ENCODE measurements at places on chromosomes 5 and 9.
A peak's percentile ranks its signal among the peaks of the same experiment; 100 is the strongest.

DNA sequence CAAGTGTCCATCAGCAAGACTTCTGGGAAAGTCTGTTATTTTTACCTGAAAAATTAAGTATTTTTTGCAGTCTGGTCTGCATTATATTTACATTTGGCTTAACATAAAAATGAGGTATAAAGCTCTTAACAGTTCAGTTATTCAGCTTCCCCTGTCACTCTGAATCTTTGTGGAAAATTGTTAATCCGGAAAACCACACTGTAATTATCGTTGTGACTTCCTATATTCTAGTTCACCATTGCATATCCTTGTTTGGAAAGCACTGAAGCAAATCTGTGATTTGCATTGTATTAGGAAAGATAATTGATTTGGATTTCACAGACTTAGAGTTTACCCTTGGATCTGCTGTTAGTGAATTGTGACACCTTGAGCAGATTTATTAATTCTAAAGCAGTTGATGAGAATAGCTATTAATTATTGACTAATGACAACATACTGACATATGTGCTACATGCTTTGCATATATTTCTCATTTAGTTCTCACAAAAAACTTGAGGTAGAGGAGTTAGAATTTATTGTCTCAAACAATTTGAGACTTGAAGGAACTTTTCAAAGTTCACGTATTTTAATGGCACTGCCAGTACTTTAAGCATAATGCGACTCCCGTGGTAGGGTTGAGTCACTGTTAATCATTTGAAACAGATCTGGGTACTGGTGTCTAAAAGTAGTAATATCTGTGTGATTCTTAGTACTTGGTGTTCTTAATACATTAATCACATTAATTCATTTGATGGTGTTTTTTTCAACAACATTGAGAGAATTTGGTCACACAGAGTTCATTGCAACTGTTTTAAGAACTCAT is 71.8 kb upstream of the LRRC70 start:
- no peak for DNase-seq

GRCh38 chr9:17630531-17630949 is 51.7 kb downstream of the SH3GL2 start:
- no peak for DNase-seq

DNA sequence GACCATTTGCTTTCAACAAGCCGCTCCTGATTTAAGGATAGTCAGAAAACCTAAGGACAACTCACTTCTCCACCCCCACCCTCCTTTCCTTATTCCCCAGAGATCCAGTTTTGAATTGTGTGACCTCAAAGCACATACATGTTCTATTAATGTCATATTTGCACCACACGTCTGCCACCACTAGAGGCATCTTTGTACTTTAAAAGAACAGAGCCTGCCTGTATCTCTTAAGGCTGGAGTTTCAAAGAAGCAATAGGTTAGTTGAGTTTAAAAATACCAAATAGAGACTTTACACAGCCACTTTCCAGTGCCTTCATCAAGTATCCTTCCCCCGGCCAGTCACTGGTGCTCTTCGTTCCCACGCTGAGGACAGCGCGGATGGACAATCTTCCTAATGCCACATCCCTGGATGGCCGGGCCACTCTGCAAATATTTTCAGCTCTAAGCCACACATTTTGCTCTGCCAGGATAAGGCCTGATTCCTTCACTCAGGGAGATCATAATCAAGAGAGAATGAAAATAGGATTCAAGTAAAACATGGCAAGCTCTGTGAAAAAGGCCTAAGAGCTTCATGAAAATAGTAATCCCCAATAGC is 146.3 kb downstream of the SNCAIP start:
- peak; percentile 11 for DNase-seq

DNA sequence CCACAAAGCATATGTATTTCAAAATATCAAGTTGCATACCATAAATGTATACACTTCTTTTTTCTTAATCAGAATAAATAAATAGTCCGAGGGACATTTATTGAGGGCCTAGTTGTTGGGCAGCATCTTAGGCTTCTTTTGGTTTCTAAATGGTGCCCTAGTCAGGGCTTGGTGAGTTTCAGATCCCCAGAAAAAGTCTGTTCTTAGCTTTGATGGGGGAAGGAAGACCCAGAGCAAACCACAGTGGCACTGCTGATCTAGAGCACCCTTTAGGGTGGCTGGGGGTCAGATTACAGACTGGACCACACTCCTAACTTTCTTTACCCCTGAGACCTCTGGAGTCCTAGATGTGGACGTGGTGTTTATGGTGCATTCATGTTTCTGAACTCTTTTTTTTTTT is 97.8 kb downstream of the C9orf152 start:
- no peak for DNase-seq

- DNase-seq, result peak; percentile 31
These were observed 131.6 kb upstream of the NIPBL start for GRCh38 chr5:36744773-36745589.

- DNase-seq, result no peak
These were observed 14.5 kb downstream of the SURF6 start for GRCh38 chr9:133321411-133321935.

DNA sequence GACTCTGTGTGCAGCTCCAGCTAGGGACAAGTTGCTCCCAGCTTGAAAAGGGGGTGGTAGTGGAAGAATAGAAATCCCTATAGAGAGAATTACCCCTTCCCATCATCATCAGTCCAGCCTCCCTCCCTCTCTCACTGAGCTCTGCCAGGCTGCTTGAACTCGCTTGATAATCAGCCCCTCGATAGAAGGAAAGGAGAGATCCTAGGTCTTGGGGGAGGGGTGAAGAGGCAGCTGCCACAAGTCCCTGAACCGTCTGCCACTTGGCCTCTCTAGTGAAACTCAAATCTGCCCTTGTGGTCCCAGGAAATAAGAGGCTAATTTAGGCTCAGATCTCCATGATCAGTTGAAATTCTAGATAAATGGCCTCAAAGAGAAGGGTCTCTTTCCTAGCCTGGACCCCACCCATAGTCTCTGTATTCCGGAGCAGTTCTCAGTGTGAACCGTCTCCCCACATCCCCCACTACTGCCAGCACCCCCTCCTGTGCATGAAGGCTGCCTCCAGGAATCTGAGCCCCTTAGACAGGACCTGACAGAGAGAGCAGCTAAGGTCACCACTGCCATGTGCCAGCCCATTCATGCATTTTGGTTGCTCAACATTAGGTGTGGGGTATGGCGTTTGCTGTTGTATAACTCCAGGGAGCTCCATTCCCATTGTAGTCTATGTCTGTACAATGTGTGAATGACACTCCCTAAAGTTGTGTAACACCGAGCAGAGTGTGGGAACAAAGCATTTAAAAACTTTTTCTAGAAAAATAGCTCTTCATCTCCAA is 5.5 kb downstream of the DNAJB5 start:
- no peak for DNase-seq

DNA sequence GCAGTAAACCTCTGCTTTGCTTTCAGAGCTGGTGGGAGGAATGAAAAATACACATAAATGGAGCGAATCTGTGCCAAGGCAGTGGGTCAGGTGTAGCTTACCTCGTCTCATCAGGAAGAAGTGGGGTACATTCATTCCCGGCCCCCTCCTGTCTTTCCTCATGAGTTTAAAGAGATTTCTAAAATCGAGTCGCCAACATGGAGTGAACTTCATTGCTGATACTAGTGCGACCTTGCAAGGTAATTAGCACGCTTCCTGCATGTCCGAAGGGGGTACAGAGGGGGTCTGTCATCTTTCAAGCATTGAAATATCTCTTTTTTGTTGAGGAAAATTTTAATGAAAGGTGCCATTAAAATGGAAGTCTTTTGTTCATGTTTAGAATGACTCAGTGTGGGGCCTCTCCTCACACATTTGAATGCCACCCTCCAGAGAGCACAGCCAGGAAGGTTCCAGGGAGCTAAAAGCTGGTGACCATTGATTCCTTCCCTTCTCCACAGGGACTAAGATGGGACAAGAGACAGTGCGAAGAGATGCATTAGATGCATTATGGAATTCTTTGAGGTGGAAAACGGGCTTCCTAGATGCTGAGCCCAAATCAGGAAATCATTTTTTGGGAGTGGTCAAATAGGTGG is 114.2 kb downstream of the IRX1 start:
- no peak for DNase-seq

- no peak for DNase-seq
These were observed 53.3 kb downstream of the SEMA6A start for GRCh38 chr5:116521173-116521872.

GRCh38 chr5:152406082-152406481 is 1.0 kb upstream of the NMUR2 start:
- no peak for DNase-seq

- no peak for DNase-seq
These were observed 53.1 kb downstream of the RNF130 start for GRCh38 chr5:180018347-180019060.

GRCh38 chr5:58286741-58287140 is 173.1 kb downstream of the PLK2 start:
- DNase-seq, result no peak

- no peak for DNase-seq
These were observed 45.3 kb downstream of the STOM start for GRCh38 chr9:121324755-121325154.

GRCh38 chr9:111866976-111867375 is 29.6 kb upstream of the UGCG start:
- DNase-seq, result peak; percentile 32

- no peak for DNase-seq
These were observed at the start of gene ACTL7B for GRCh38 chr9:108855888-108856287. TSS of gene ACTL7B (minus strand) at chr9:108855986. CDS start at chr9:108855930, 56 bp downstream.

DNA sequence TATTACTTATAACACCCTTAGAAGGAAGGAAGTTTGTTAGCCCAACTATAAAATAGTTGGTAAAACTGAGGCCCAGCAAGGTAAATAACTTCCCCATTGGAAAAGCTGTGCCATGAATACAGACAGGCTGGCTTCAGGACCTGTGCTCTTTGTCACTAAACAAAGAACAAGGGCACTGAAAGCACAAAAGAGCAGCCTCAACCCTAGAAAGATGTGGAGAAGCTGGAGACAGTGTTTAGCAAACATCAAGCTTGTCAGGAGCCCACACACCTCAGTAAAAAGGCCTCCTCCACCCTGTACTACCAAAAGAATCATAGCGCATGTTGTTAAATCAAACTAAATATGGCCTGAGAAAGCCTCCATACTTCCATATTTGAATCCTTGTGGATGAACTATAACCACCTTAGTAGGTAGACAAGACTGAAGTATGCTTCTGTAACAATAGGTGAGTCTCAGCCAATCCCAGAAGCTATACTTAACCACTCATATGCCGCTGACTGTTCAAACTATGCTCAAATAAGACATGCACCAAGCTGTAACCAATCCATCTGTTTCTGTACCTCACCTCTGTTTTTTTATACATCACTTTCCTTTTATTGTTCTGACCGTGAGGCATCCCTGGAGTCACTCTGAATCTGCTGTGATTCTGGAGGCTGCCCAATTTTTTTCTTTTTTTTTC is 18.4 kb upstream of the SCGB3A2 start:
- DNase-seq, result no peak

DNA sequence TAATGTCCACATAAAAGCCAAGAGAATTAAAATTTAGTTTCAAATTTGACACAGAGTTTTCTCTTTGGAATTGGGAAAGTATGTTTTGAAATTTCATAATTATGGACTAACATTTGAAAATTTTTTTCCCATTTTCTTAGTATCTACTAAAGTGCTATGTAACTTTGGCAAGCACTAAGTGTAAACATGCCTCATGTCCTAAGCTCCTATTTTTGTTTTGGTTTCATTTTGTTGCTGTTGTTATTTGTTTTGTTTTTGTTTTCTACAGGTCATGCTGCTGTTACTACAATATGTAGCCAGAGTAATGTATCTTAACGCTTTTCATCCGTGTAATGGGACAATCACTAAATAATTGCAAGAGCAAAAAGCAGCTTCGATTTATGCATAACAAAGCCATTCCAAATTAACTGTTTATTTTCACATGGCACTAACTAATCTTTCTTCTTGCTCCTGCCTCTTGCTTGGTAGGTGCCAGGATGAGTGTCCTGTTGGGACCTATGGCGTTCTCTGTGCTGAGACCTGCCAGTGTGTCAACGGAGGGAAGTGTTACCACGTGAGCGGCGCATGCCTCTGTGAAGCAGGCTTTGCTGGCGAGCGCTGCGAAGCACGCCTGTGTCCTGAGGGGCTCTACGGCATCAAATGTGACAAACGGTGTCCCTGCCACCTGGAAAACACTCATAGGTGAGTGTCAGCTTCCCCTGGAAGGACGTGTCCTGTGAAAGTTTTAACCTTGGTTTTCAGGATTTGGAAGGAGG is 107.3 kb upstream of the PRRC1 start:
- DNase-seq, result no peak

DNA sequence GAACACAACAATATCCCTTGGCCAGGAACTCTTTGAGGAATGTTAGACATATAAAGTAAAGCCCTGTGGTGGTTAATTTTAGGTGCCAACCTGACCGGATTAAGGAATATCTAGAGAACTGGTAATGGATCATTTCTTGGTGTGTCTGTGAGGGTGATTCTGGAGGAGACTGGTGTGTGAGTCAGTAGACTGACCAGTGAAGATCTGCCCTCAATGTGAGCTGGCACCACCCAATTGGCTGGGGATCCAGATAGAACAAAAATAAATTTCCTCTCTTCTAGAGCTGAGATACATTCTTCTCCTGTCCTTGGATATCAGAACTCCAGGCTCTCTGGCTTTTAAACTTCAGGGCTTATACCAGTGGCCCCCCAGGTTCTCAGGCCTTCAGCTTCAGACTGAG is 56.2 kb upstream of the TNPO1 start:
- DNase-seq, result no peak

DNA sequence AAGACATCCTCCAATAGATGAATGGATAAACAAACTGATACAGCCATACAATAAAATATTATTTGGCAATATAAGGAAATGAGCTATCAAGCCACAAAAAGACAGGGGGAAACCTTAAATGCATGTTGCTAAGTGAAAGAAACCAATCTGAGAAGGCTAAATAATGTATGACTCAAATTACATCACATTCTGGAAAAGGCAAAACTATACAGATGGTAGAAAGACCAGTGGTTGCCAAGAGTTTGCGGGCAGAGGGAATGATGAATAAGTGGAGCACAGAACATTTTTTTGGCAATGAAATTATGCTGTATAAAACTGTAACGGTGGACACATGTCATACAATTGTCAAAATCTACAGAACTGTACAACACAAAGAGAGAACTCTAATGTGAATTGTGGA is 63.3 kb downstream of the CSF2 start:
- DNase-seq, result no peak

GRCh38 chr9:105359892-105360291 is 87.9 kb upstream of the FSD1L start:
- DNase-seq, result peak; percentile 85

GRCh38 chr9:133023117-133023890 is 7.5 kb upstream of the GTF3C5 start:
- DNase-seq, result peak; percentile 53

DNA sequence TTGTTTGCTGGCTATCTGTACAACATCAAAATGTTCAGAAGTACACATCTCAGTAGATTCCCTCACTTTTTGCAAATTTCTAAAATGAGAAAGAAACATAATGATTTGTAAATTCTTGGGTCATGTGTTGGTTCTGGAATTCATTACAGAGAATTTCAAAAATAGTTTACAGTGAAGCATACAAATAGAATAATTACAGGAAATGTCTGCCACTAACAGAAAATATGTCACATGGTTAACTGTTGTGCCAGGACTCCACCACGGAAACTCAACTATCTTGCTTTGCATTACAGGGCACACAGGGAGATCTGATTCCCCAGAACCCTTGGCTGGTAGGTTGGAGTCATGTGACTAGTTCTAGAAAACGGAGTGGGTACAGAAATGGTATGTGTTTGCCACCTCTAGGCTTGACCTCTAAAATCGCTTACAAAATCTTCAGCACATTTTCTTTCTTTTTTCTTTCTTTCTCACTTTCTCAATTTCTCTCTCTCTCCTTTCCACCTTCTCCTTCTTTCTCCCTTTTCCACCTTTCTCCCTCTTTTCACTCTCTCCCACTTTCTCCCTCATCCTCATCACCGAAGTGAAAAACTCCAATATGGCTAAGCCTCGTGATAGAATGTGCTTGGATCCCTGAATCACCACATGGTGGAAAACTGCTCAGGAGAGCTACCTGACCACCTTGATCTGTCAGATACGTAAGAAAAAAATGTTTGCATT is 32.4 kb downstream of the RASEF start:
- DNase-seq, result no peak
